Activated T-cell treated with anti-CD3 and anti-CD28 coated beads for 24 hours (primary cell): ENCODE measurements at places on chromosomes 11 and 22.

DNA sequence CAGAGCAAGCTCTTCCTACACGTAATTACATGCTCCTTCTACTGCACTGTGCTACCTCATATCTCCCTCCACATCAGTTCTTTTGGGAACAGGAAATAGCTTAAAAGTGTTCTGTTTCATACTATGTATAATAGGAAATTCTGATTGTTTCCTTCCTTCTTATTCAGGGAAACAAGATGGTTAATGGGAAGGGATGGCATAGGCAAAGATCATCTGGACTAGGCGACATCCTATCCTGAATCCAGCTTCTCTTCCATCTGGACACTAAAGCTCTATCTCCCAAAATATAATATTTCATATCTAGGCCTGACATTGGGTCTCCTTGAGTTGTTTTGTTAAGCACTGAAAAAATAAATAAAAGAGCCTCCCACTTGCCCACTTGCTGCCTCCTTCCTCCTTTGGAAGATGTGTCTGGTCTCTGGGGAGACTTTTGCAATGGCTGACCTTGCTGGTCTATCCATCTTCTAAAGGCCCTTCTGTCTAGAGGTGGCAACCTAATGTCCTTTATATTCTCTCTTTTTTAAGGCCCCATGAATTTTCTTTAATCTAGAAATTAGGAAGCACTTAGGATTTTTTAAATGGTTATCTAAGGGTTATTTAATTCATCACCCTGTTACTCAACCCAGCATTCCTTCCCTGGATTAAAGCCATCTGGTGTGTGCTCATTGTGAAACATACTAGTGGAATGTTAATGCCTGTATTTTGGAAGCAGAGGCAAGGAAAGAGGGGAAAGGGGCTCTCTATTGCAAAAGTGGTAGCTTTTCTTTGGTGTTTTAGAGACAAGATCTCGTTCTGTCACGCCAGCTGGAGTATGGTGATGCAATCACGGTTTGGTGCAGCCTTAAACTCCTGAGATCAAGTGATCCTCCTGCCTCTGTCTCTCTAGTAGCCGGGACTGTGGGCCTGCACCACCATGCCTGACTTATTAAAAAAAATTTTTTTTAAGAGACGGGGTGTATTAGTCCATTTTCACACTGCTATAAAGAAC, 20.6 kb downstream of the CLMP start:
- DNase-seq, result no peak

- DNase-seq, result no peak
Observed at GRCh38 chr22:35605851-35606481, 11.2 kb downstream of the MB start.

- DNase-seq, result peak; percentile 35
Observed at GRCh38 chr11:12235947-12236743, 125.8 kb downstream of the MICAL2 start.

- no peak for DNase-seq
Observed at GRCh38 chr11:61052182-61052972, 49.9 kb upstream of the CD5 start.

GRCh38 chr22:25134028-25134427, 65.6 kb upstream of the CRYBB3 start:
- DNase-seq, result no peak

DNA sequence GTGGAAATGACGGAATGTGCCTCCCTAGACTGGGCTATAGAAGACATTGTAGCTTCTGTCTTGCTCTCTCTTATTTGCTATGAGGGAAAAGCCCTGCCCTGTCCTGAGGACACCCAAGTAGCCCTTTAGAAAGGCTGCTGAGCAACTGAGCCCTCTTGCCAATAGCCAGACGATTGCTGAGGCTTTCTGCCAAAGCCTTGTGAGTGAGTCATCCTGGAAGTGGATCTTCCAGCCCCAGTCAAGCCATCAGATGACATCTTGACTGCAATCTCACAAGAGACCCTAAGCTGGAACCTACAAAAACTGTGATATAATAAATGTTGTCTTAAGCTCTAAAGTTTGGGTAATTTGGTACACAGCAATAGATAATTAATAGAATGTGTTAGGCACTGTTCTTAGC, 3.9 kb upstream of the TRAF6 start:
- no peak for DNase-seq

GRCh38 chr22:35950262-35950661, 78.4 kb downstream of the RBFOX2 start:
- no peak for DNase-seq

DNA sequence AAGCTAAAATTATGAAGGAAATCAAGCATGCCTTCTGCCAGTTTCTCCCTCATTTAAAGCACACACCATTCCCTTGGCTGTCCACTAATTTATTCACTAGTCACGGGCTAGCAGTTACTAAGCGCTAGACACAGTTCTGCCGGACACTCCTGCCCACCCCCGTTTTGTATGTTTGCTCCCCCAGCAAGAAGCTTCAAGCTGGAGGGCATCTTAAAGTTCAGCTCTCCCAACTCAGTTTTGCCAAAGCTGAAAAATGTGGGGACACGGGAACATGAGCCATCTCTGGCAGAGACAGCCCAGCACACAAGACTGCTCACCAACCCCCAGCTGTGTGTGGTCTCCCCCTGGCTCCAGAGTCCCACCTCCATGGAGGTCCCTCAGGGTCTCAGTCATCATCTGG, 263.6 kb downstream of the BRD1 start:
- DNase-seq, result no peak
